ENCODE measurements at places on chromosomes 7 and 10.
A peak's percentile ranks its signal among the peaks of the same experiment; 100 is the strongest.

DNA sequence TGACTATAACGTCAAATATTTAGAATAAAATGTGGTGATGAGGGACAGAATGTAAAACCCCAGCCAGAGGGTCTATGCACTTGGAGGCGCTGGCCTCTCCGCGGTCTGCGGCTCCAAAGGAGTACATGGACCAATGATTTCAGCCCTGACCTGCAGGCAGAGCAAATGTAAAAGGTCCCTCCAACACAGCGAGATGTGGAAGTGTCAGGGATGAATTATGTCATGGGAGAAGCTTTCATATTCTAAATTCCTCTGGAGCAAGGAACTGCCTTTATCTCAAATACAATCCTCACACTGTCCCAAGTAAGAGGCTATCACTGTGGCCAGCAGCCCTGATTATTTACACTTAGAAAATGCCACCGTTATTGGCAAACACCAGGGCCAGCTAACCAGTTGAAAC is 139.4 kb downstream of the GFRA1 start:
- DNase-seq, result no peak

GRCh38 chr7:121398246-121398645 is 2.1 kb upstream of the FAM3C start:
- DNase-seq, result peak; percentile 66

DNA sequence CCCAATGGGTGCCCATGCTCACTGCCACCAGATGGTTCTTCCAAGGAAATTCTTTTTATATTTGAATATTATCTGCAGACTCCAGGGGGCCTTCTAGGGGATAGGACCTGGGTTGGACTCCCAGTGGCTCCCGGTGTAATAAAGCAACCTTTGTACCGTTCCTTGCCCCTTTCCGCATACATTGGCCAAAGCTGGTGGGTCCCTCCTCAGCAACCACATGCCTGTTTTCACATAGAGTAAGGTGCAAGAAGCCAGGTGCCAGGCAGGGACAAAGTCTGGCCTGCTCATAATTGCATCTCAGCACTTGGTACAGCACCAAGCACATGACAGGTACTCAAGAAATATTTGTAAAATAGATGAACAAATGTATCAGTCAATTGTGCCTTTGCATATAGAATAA is 46.4 kb upstream of the PPP1R3C start:
- DNase-seq, result no peak

- DNase-seq, result no peak
Measured at GRCh38 chr10:103784723-103785418, 70.5 kb downstream of the SH3PXD2A start.

Measured in NCI-H2227 treated with DMSO at 0.1 percent for 48 hours (cell line).